ENCODE measurements at places on chromosomes 12 and 14.

GRCh38 chr12:113103756-113104450, 31.7 kb downstream of the RASAL1 start:
- peak; percentile 53 for DNase-seq

DNA sequence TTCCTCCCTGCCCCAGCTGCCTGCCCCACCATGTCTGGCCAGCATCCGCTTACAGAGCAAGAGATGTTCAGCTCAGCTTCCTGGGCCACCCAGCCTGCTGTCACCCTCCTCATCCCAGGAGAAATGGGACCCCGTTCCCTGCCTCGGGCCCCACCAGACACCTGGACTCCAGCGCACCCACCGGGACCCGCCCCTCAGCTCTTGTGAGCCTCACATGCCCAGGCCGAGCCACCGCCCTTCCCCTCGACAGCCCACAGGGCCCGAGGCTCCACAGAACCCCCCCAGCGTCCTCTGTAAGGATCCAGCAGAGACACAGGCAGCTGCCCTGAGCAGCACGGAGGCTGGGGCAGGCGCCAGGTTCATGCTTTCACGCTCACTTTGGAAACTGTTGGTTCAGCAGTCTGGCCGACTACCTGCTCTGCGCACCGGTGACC, 18.4 kb upstream of the C14orf180 start:
- DNase-seq, result no peak

GRCh38 chr14:44317441-44317746, 189.7 kb downstream of the FSCB start:
- DNase-seq, result no peak

DNA sequence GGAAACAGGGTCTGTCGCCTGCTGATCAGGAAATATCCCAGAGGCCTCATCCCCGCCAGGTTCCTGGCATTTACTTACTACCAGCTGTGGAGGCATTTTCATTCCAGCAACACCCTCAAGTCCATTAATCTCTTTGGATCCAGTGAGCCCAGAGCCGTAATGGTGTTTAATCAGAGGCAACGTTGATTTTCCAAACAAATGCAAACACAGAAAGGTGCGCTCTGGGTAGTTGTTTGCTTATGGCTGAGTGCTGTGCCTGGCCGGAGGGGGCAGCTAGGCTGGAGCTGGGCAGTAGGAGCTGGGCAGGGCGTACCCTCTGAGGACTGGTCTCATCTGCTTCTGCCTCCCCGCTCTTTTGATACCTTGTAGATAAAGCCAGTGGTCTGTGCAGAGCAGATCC, 110.6 kb downstream of the ADCK1 start:
- no peak for DNase-seq

DNA sequence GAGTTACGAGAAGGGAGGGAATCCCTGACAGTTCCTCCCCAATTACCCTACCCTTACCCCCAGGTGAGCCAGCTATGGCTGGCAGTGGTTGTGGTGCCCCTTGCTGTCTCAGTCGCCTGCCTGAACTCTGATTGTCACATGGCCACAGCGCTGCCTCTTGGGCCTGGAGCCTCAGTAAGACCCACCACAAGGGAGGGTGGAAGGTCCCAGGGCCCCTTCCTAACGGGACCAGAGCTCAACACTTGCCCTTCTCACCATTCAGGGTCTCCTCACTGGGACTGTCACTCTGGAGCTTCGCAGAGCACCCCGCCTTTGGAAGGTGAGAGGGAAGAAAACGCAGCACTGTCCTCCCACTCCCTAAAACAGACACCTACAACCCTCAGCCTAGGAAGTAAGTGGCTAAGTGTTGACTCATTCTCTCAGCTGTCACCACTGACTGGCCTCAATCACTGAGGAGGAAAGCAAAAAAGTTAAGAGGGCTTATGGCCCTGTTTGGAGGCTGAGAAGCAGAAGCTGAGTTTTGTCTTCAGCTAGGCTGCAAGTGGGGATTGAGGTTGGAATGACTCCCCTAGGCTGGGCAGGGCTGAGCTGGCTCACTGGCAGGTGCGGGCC, 1.0 kb downstream of the TMEM253 start:
- DNase-seq, result no peak

DNA sequence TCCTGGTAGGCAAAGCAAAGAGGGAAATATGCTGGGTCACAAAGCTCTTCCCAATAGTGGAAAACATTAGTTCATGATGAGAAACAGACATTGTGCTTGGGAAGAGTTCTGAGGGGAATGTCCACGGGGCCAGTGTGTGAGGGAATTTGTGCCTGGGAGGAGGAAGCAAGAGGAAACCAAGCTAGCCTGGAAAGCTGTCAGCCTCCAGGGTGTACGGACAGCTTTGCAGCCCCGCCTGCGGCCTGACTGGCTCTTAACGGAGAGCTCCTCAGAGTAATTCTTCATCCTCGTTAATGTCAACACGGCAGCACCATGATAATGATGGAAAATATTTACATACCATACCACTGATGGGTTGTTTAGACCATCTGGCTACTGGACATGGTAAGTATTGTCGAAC, 32.4 kb downstream of the PITPNM2 start:
- no peak for DNase-seq

DNA sequence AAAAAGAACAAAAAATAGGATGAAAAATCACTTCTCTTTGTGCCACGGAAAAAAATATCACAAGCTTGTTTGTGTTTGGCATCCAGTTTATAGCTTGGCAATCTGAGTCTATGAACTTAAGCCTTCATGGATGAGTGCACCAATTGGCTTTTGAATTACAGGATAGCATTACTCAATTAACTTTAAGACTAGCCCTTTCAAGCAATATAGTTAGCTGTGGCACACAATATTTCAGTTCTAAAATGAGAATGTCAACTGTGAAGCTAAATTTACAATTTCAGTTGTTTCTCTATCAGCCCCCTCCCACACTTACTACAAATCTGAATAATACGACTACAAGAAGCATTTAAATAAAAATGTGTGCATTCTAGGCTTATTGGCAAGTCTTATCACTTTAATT, 8.3 kb downstream of the RERG start:
- no peak for DNase-seq

GRCh38 chr12:132384916-132385774, 55.8 kb upstream of the GALNT9 start:
- DNase-seq, result no peak

GRCh38 chr12:113075137-113075683, 18.7 kb downstream of the DTX1 start:
- no peak for DNase-seq

DNA sequence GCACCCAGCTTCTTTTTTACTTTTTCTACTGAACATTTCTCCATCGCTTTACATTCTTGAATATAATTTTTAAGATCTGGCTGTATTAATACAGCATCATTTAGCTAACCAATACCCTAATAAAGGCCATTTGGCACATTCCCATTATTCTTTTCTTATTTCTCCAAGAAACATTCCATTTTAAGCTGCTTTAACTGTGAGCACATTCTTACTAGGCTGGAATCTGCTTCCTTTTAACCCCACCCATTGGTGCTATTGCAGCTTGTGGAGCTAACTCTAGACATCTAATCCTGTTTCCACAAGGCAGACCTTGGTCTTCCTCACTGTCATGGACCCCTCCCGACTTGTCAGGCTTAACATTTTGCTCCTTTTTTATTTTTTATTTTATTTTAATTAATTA, 15.2 kb downstream of the CALM1 start:
- no peak for DNase-seq

- DNase-seq, result no peak
These were observed 62.3 kb downstream of the GCH1 start for GRCh38 chr14:54840336-54840735.

DNA sequence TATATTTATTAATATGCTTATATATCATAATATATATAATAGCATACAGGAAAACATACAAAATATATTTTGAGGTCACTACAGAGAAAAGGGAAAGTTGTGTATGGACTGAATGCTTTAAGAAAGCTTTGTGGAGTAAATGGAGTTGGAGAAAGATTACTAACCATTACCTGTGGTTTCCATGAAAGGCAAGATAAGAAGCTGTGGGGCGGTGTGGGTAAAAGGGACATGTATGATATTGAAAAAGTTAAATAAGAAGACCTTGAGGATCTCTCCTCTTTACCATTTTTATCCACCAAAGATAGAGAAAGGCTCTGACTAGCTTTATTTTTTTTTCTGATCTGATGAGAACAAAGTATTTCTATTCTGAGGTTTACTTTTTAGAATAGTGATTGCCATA, 404.4 kb downstream of the TRHDE start:
- DNase-seq, result no peak

- no peak for DNase-seq
These were observed 43.7 kb downstream of the GRIN2B start for GRCh38 chr12:13937735-13938134.

- DNase-seq, result no peak
These were observed at the start of gene TSHR for GRCh38 chr14:80955416-80955941. TSS of gene TSHR (plus strand) at chr14:80955621. CDS start at chr14:80955681, 60 bp downstream.

DNA sequence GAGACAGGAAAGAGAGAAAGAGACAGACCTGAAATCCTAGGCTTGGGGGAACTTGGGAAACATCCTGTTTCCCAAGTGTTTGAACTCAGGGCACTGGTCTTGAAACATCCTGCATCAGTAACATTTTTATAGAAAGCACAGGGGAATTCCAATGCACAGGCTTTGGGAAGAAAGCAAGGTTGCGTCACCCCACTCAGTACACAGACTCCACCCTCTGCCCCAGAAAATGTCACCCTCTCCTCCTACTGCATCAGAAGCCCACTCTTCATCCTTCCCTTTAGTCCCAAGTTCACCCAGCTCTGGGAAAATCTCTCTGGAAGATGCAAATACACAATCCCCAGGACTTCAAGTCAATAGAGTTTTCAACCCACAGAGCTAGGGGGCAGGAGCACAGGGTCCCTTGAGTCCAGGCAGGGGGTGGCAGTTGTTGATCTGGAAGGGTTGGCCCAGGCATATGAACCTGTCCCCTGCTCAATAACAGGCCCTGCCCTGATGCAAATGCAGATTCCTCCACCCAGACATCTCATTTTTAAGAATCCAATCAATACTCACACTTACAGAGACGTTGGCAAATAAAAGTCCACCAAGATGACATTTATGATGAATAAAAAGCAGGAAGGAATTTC, 1.7 kb downstream of the RDH16 start:
- no peak for DNase-seq

- no peak for DNase-seq
These were observed 360.8 kb downstream of the CCDC91 start for GRCh38 chr12:28550757-28551704.

DNA sequence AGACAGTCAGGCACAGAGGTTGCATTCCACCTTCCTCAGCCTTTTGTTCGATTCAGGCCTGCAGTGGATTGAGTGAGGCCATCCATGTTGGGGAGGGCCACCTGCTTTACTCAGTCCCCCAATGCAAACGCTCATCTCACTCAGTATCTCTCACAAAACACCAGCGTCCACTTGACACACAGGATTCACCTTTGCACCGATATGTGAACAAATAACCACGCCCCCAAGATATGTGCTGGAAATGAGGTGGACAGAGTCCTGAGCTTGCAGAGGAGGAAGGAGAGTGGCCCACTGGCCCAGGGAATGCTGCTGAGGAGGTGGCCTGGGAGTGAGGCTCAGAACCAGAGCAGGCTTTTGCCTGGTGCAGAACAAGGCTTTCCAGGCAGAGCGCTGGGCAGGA, 60.7 kb downstream of the DNAH10 start:
- DNase-seq, result no peak

GRCh38 chr12:70254846-70255245, 11.6 kb downstream of the CNOT2 start:
- DNase-seq, result no peak

DNA sequence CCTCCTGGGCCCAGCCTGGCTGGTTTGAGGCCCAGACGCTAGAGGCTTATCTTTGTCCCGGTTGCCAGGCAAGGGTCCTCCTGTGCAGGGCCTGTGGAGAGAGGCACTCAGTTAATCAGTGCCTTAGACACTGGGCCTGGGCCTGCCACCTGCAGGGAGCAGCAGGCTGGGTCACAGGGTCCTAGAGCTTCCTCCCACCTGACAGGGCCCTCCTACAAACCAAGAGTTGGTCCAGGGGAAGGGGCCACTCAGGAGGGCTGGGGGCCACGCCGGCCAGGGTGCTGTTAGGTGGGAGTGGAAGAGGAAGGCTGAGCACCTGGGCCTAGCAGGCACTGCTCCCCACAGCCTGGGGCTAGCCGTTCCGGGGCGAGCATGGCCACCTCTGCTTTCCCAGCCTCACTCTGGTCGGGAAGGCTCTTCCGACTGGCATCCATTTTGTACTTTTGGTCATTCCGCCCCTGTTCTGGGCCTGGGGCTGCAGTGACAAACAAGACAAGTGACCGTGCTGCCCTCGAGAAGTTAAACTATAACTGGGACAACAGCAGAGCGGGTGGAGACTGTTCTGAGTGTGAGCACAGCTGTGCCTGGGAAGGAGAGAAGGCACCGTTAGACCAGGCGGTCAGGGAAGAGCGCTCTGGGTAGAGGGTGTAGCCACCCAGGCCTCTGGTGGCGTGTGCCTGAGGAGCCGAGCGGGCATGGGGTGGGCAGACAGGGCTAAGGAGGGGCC, 27.2 kb downstream of the FBRSL1 start:
- no peak for DNase-seq

DNA sequence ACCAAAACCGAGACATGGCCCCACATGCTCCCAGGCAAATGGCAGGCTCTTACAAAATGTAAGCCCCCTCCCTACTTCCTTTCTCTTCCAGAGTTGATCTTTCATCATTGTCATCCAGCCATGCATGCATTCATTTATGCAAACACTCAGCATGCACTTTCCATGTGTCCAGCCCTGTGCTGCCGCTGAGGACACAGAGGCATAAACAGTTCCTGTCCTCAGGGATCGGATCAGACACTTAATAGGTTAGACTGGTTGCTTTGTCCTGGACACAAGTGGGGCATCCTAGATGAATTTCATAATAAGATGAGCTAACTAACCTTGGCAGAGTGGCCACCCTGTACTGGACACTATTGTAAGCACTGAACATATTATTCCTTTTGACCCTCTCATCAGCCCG, 23.1 kb downstream of the PRIMA1 start:
- no peak for DNase-seq

GRCh38 chr12:121400332-121401139, 618 bp downstream of the RNF34 start:
- peak; percentile 47 for DNase-seq

DNA sequence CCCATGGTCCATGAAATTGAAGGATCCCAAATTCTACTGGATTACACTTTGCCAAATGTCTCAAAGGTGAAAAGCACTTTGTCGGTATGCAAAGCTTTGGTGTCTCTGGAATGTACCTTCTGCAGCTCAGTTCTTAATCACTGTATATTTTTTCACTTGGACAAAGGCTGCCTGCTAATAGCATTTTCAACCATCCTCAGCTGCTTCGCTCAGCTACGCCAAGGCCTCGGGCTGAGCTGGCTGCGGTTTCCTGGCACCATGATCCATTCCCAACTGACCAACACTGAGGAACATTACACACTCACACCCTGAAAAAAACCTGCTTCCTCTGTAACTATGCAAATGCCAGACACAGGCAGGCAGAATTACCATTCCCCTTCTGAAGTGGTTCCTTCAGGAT, 335.2 kb downstream of the DPF3 start:
- no peak for DNase-seq

GRCh38 chr12:91887957-91888356, 257.7 kb downstream of the BTG1 start:
- DNase-seq, result no peak

GRCh38 chr12:118590406-118591150, 214.2 kb downstream of the SUDS3 start:
- no peak for DNase-seq

- DNase-seq, result peak; percentile 28
These were observed 18.3 kb upstream of the PLEKHH1 start for GRCh38 chr14:67514650-67515385.

GRCh38 chr14:99511421-99512109, 30.4 kb downstream of the CCNK start:
- DNase-seq, result no peak
